ENCODE measurements at places on chromosomes 4 and X. TPM values are rescaled to one million over a fixed set of nuclear protein-coding genes. Genes with fewer than 3 reads are reported as not detected.

NIPAL1 gene
- total RNA-seq, result 1.5 TPM

TBX22 gene
- 0.48 TPM for total RNA-seq

MXRA5 gene
- total RNA-seq, result not detected

RAB41 gene
- not detected for total RNA-seq

GABRB1 gene
- 0.04 TPM for total RNA-seq

FAM47B gene
- not detected for total RNA-seq

TMPRSS11F gene
- not detected for total RNA-seq

IL13RA1 gene
- 82.7 TPM for total RNA-seq

TNIP2 gene
- total RNA-seq, result 45.7 TPM

IQCM gene
- total RNA-seq, result not detected

ATP2B3 gene
- not detected for total RNA-seq

DNA sequence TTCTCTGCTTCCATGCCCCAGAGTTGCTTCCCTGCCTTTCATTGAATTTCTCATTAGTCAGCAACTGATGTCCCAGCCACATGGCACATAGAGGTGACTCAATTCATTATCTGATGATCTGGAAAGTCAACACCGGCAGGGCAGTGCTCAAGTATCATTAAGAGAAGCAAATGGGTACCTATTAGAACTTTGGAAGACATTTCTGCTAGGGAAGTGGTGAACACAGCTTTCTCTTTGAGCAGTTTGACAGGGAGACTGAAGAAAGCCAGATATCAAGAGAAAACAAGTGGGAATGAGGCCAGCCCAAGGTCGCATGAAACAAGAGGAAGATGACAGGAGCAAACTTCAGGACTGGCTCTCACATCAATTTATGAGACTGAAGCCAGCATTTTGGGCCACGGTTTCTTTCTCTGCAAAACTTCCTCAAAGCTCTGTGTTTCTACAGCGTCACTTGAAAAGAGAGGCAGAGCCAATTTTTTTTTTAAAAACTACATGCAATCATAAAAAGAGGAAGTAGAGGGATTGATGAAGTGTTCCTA lies 108.3 kb upstream of the RPS6KA3 start:
- no peak for DNase-seq

DNA sequence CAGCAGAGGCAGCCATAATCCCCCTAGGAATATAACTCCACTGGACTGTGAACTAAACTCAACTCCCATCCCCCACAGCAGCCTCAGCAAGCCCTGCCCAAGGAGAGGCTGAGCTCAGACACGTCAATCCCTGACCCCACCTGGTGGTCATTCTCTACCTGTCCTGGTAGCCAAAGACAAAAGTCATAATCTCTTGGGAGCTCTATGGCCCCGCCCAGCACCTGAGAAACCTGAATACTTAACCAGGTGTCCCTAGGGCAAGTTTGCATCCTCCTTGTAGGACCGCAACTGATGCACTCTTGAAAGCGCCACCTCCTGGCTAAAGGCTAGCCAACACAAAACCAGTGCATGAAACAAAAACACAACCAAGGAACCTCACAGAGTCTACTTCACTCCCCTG lies 18.4 kb downstream of the CT47B1 start:
- no peak for DNase-seq

- no peak for DNase-seq
These were observed 1105.9 kb downstream of the ARAP2 start for GRCh38 chr4:35138449-35138848.

DNA sequence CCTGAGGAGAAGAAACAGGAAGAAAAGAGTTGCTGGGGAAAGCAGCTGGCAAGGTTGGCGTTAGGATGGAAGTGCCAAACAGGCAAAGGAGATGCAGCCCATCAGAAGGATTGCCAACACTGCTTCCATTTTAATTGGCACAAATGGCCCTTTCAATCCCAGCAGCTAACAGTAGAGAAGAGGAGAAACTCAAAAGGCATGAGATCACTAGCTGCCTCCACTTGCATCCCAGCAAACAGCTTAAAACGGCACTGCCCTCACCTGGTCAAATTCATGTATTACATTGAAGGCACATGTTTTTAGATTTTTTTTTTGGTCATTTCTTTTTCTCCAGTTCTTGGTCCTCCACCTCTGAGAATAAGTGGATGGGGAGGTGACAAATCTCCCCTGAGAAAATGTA lies 14.9 kb upstream of the LOC101059915 start:
- DNase-seq, result peak; percentile 46

- peak; percentile 31 for DNase-seq
These were observed 586.7 kb downstream of the GBA3 start for GRCh38 chr4:23279377-23279986.

GRCh38 chr4:5805270-5805669 lies 87.6 kb downstream of the CRMP1 start:
- no peak for DNase-seq

DNA sequence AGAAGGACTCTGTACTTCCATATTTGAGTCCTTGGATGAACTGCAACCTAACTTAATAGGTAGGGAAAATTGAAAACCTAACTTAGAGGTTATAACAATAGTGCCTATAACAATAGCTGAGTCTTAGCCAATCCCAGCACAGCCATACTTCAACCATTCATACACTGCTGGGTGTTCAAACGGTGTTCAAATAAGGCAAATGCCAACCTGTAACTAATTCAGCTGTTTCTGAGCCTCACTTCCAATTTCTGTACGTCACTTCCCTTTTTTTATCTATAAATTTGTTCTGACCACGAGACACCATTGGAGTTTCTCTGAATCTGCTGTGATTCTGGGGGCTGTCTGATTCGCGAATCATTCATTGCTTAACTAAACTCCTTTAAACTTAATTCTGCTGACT lies 9.6 kb upstream of the GRSF1 start:
- no peak for DNase-seq

DNA sequence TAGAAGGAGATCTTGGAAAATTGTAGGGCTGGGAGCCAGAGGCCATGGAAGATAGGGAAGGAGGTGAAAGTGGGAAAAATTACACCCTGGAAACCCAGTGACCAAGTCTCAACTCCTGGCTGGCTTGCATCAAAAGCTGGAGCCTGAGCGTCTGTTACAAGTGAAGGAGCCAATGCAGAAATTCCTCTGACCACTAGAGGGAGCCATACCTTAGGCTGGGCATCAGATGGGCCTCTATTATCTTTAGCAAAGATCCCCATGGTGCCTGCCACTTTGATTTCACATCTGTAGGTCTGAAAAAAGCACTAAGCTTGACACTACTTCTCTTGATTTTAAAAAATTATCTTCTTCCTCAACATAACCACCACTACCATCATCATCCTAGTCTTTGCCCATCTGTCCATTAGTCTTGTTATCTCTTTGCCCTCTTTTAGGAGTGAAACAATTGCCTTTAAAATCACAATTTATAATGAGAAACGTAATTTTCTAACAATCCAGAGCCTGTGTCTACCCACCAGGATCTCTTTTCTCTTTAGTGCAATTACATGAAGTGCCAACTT lies 62.9 kb downstream of the ANAPC4 start:
- peak; percentile 70 for DNase-seq

GRCh38 chr4:167715176-167715575 lies 377.2 kb upstream of the ANXA10 start:
- DNase-seq, result no peak

DNA sequence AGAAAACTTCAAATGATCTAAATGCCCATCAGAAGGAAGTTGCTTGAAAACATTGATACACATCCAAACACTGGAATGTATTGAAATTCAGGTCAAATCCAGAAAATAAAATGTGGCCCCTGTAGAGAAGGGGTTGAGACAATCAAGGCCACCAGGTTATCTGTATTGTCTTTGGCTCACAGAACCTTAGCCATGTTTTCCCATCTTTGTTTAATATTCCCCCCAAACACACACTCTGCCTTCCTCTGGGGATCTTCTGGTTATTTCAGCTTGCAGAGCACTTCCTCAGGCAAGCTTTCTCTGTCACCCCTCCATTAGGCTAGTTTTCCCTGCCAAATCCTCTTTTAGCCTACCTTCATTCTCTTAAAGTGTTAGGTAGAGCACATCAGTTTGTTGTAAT lies 30.5 kb downstream of the PAGE2 start:
- DNase-seq, result no peak

- DNase-seq, result no peak
These were observed 16.0 kb downstream of the RTL3 start for GRCh38 chrX:78643096-78643495.

- no peak for DNase-seq
These were observed 105.9 kb downstream of the THOC2 start for GRCh38 chrX:123626962-123627361.

DNA sequence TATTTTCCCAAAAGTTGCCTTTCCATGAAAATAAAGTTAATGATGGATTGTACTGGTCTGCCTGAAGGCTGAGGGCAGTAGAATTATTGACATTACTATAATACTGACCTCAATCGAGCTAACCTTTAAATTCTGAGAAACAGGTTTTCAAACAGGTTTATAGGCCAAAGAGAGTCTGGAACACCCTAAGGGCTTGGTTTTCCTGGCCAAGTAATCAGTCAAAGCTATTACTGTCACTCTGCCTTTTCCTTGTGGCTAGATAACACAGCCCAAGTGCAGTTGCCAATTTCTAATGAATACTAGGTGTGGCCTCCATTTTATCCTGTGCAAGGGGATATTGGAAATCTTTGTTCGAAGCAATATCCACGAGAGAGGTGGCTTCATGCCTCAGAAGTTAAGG lies 75.2 kb downstream of the INTS12 start:
- DNase-seq, result no peak

GRCh38 chrX:9746148-9746888 lies 19.3 kb downstream of the GPR143 start:
- DNase-seq, result no peak

DNA sequence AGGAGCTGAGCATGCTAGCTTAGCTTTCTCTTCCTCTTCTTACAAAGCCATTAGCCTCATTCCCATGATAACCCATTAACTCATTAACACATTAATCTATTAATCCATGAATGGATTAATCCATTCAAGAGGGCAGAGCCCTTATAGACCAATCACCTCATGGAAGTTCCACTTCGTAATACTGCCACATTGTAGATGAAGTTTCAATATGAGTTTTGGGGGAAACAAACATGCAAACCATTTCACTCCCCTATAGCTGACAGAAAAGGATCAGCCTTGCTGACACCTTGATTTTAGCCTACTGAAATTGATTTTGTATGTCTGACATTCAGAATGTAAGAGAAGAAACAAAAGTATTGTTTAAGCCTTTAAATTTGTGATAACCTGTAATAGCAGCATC lies 251.8 kb upstream of the GALNTL6 start:
- DNase-seq, result no peak

DNA sequence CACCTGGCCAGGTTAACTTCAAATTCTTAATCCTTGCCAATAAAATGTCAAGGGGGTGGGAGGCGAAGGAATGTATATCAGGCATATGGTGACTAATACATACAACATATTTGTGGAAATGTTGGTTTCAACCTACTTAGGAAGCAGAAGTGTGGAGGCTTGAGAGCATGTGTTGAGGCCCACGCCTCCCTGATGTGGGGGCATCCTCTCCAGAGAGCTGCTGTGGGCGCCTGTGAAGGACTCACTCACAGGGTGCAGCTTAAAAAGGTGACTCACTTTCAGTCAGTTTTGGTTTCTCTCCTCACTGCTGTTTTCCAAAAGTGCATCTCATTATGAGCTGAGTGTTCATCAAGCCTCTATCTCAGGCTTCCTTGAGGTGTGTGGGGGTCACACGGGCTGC lies 27.5 kb downstream of the LNX1 start:
- DNase-seq, result peak; percentile 23

GRCh38 chr4:12949719-12950490 lies 534.2 kb downstream of the RAB28 start:
- DNase-seq, result peak; percentile 65

- no peak for DNase-seq
These were observed 671.6 kb downstream of the GRXCR1 start for GRCh38 chr4:43564107-43564506.

DNA sequence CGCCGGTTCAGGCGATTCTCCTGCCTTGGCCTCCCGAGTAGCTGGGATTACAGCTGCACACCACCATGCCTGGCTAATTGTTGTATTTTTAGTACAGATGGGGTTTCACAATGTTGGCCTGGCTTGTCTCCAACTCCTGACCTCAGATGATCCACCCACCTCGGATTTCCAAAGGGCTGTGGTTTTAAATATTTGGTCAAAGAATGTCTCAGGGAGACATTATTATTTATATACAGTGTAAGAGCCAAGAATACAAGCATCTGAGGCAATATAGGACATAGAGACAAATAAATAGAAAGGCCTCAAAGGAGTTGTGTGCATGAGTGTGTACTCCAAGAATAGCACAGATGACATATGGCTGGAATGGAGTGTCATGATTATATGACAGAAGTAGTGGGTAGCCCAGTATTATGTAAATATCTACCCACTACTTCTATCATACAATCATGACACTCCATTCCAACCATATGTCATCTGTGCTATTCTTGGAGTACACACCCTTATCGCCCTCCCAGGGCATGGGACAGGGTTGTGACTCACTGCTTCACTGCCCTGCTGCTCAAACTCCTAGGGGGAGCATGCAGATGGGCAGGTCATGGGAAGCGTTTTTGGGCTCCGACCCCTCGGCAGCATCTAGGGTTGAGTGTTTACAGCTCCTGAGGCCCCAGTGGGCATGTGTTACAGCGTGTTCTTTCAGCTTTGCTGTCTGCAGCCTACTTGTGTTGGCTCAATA lies 1649.8 kb upstream of the PCDH10 start:
- peak; percentile 84 for DNase-seq

GRCh38 chr4:19033816-19034733 lies 1012.5 kb upstream of the LCORL start:
- no peak for DNase-seq

DNA sequence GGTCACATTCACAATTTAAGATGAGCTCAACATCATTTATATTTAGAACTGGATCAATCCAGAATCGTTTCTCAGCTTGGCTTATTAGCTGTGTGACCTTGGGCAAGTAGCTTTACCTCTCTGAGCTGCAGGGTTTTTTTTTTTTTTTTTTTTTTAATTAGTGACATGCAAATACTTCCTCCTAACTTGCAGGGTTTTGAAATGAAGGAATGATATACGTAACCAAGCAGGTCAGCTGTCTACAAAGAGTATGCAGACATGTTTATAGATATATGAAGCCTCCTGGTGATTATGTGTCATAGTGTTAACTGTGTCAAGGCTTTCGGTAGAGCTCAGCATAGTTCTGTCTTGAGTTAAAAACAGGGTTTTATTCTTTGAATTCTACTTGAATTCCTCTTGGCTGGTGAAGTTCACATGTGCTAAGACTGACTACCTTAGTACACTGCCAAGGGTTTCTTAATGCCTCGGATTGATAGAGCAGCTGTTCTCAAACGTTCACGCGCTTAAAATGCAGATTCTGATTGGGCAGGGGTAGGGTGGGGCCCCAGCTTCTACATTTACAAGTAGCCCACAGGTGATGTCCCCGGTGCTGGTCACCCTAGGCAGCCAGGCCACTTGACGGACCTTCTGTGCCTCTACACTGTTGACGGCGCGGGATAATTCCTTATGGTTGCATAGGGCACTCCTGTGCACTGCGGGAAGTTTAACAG lies 654 bp upstream of the STS start:
- DNase-seq, result no peak

DNA sequence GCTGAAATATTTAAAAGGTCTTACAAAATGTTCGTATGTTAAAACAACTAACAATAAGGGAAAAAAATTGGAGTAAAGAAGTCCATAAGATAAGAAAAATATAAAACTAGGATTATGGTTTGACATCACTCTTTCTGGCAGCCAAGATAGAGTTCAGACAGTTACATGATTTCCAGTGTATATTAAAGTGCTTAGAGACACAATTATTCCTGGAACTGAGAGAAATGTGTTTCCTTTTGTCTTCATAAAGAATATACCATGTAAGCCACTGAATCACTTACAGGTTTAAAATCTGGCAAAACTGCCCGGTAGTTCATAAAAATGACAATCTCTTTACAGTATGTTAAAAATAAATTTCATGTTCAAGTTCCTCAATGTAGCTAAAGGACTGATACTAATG lies 538.7 kb upstream of the ATOH1 start:
- no peak for DNase-seq

GRCh38 chr4:84877051-84877833 lies 89.2 kb downstream of the WDFY3 start:
- DNase-seq, result no peak

Data from H4 (cell line).